Activated effector memory CD4-positive, alpha-beta T cell treated with anti-CD3 and anti-CD28 coated beads, Interleukin-2, amount 50 U/mL, for 16 hours (primary cell): ENCODE measurements at places on chromosomes 4 and X.

GRCh38 chr4:80103629-80104028 is 30.6 kb upstream of the ANTXR2 start:
- DNase-seq = no peak

- no peak for DNase-seq
Measured at GRCh38 chr4:146124023-146124680, 51.4 kb upstream of the LSM6 start.

- no peak for DNase-seq
Measured at GRCh38 chrX:23993012-23993633, 33.9 kb downstream of the KLHL15 start.

- no peak for DNase-seq
Measured at GRCh38 chr4:57550198-57550597, 440.0 kb upstream of the IGFBP7 start.

DNA sequence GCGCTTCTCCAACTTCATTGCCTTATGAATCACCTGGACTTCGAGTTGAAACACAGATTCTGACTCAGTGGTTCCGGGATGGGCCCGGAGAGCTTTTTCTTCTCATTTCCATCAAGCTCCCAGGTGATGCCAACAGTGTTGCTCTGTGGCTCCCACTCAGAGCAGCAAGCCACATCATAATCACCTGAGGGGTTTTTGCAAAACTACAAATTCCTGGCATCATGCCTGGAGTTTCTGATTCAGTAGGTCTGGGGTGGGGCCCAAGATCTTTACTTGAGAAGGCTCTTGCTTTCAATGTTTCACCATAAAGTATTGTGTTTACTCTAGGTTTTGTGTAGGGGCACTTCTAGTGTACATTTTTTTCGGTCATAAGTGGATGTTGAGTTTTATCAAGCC is 7.0 kb downstream of the MTM1 start:
- DNase-seq = peak; percentile 83

- no peak for DNase-seq
Measured at GRCh38 chr4:165783626-165784025, 89.4 kb upstream of the TLL1 start.

DNA sequence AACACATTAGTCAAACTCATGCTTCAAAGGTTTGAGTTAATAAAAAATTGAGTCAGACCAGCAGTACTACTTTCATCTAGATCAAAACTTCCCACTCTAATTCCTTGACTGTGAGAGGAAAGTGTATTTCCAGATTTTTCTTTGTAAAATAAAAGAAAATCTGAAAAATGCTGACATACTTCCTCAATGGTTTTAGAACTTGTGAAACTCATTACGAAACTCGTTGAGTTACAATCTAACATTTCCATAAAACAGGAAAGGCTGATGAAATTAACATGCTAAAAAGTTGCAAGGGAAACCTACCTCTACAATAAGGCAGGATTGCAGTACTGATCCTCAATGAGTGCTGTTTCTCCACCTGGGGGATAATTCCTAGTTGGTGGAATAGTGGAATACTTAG is 217.8 kb upstream of the HCCS start:
- no peak for DNase-seq

DNA sequence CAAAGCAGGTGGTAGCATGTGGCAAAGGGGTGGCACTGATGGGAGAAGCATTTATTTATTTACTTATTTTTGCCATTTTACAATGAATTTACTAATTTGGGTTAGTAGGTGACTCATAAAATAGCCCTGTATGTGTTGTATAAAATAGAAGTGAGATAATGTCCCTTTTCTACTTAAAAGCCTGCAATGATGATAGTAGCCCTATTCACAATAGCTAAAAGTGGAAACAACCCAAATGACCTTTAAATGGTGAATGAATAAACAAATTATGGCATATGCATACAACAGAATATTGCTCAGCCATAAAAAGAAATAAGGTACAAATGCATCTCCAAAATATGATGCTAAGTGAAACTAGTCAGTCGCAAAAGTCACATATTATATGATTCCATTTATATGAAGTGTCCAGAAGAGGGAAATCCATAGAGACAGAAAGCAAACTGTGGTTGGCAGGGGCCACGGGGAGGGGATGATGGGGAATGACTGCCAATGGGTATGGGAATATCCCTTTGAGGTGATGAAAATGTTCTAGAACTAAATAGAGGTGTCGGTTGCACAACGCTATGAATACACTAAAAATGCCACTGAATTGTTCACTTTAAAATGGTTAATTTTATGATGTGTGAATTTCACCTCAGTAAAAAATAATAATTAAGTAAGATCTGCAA is 35.8 kb upstream of the FAM9C start:
- DNase-seq = no peak

GRCh38 chrX:47815901-47816845 is 20.5 kb upstream of the ZNF81 start:
- no peak for DNase-seq
